NCI-H460 (cell line): ENCODE measurements at places on chromosomes 1 and 21.
A peak's percentile ranks its signal among the peaks of the same experiment; 100 is the strongest.

GRCh38 chr1:218848009-218848408 is 325.7 kb upstream of the LYPLAL1 start:
- DNase-seq = no peak

DNA sequence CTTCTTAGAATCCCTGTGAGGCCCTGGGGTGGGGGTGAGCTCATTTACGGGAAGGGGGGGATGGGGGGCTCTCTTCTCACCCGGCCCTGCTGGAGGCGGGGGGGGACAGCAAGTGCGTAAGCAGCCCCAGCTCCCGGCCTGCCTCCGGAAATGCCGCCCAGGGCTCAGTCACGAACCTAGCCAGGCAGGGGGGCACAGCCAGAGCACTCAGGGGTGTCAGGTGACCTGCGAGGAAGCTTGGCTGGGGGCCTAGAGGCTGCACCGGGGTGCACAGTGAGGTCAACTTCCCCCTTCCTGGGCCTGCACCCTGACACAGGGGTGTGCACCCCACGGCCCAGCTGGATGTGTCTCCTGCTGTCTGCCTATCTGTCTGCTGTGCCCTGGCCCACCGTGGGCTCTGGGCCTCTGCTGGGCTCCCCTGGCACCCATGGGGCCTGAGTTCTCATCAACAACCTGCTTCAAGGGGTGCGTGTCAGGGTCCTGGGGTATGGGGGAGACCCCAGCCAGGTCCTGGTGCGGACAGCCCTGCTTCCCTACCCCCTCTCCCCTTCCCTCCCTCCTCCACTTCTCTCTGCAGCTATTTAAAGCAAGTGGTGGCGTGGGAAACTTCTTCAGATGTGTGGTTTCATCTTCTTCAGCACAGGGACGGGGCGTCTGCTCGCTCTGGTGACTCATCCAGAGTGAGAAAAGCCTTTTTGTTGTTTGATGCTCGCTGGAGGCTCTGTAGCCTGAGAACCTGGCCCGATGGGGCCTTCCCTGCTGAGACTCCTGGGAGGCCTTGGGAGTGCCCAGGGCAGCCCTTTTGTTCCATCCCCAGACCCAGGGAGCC is 92.5 kb upstream of the RUNX3 start:
- DNase-seq = peak; percentile 93

- no peak for DNase-seq
These were observed 3.1 kb upstream of the FCGR2A start for GRCh38 chr1:161502181-161502580.

- DNase-seq = peak; percentile 93
These were observed 75.8 kb downstream of the FHAD1 start for GRCh38 chr1:15322648-15323350.

DNA sequence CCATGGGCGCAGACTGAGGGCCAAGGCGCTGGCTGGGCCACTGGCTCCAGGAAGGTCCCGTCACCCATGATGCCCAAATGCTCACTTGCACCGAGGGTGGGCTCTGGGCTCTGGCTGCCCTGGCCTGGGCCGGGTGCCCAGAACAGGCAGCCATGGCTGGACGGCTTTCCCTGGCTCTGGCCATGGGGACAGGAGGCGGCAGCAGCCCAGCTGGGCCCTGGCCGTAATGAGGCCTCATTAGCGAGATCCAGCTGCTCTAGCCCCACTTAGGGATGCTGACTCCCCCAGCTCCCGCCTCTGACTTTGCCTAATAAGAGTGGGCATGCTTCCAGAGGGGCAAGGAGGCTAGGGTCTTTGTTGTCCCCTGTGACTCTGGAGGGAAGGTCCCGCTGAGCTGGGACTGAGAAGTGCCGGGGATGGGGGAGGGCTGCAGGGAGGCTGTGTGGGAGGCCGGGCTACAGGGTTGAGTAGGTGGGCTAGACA is 11.8 kb downstream of the SLC6A9 start:
- DNase-seq = no peak

GRCh38 chr1:220527279-220527907 is 543 bp upstream of the MARK1 start:
- peak; percentile 16 for DNase-seq

DNA sequence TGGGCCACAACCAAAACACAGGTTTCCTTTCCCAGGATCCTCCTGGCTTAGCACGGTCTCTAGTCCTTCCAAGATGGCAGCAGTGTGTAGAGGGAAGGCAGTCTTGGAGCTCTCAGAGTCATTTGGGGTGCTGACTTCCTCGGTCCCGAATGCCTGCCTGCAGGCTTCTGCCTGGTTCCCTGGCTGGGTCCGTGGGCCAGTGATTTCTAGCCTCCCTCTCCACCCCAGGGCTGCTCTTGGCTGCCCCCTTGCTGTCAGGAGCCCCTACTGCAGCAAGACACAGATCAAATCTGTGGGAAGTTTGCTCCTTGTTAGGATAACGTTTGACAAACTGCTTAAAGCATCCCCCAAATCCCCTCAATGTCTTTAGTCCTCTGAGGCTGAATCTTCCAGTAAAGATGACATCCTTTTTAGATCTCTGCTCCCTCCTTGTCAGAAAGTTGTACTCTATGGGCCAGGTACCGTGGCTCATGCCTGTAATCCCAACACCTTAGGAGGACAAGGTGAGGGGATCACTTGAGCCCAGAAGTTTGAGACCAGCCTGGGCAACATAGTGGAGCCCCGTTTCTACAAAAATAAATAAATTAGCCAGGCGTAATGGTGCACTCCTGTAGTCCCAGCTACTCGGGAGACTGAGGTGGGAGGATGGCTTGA is 272.5 kb downstream of the RRAGC start:
- peak; percentile 13 for DNase-seq

DNA sequence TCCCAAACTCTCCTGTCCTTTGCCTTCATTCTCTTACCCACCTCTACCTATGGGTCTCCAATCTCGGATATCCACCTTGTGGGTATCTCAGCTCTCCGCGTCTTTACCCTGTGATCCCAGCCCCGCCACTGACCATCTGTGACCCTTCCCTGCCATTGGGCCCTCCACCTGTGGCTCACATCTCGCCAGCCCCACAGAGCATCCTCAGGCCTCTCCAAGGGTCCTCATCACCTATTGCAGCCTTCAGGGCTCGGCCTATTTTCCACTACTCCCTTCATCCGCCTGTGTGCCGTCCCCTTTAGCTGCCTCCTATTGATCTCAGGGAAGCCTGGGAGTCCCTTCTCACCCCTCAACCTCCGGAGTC is 11.1 kb downstream of the BCAN start:
- DNase-seq = no peak

- no peak for DNase-seq
These were observed 31.0 kb upstream of the VWA5B1 start for GRCh38 chr1:20259646-20260045.

DNA sequence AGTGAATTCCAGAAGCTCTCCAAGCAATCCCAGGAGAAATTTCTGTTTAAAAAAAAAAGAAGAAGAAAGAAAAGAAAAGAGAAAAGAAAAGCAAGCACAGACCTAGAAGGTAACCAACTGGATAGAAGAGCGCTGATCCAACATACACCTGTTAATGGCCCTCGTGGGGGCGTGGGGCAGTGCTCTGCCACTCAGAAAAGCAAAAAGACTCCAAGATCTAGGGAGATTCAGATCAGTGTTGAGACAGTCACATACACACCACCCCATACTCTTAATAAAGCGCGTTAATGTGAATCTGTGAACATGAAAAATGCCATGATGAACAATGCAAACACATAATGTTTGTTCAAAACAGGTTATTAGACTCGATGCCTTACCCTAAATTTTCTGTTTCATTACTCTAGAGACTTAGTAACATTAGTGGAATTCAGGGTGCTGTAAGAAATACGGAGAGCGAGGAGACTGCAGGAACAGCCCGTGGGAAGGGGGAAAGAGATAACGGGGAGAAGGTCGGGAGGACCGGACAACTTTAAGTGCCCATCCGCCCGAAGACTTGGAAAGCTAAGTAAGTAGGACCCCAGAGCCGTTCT is 406 bp downstream of the NME7 start:
- DNase-seq = no peak

GRCh38 chr21:42557420-42557819 is 43.8 kb downstream of the SLC37A1 start:
- DNase-seq = no peak

DNA sequence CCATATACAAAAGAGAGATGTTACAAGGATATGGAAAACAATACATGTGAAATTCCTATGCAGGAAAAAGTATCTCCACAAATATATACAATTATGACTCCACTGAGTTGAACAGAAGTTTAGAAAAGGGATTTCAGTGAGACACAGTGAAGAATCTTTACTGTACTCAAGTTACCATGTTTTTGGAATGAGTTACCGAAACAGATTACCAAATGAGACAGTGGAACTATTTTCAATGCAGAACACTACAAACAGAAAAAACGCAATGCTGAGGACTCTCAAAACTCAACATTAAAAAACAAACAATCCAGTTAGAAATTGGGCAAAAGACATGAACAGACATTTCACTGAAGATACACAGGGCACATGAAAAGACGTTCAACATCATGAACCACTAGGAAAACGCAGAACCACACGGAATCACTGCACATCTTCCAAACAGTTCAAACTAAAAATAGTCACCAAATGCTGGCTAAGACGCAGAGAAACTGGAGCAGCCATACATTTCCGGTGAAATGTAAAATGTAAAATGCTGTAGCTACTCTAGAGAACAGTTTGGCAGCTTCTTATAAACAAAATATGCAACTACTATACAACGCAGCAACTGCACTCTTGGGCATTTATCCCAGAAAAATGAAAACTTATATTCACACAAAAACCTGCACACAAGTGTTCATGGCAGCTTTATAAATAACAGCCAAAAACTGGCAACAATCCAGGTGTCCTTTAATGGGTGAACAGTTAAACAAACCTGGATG is 118.7 kb downstream of the UBR4 start:
- DNase-seq = no peak

- peak; percentile 94 for DNase-seq
These were observed 20.7 kb upstream of the LGALS8 start for GRCh38 chr1:236502972-236503639.

GRCh38 chr1:204891860-204892259 is 21.2 kb downstream of the NFASC start:
- no peak for DNase-seq
